ENCODE measurements at places on chromosomes 5 and 9.

- DNase-seq: no peak
Observed at GRCh38 chr5:54717870-54718269, 200.3 kb downstream of the SNX18 start.

- DNase-seq: no peak
Observed at GRCh38 chr5:32275396-32275741, 37.4 kb downstream of the MTMR12 start.

DNA sequence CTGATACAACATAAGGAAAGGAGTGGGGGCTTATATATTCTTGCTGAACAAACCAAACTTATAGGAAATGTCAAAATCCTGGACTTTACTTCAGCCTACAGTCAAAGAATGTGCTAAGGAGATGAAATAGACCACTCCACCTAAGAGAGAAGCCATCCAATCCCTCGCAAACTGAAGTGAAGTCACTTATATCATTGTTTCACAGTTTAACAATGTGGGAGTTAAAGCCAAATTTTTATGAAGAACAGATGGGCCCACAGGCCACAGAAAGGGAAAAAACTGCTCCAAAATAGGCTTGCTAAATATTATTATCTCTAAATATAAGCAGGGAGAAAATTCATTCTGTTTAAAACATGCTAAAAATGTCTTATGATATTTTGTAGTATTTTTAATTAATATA lies 233.3 kb downstream of the GAS1 start:
- DNase-seq: no peak

DNA sequence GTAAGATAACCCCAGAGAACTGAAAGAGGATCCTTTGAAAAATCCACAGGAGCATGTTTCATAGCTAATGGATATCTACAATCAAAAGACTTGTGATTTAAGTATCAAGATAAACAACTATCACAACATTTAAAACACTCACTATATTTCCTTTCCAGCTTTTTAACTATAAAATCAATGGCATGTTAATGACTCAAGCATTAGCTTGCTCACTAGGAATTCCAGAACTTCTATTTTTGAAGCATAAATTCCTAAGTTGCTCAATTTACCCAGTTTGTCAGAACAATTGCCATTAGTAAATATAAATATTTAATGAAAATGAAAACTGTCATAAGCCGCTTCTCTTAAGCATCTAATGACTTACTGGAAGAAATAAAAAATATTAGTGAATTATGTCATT lies 355.3 kb downstream of the PRELID2 start:
- no peak for DNase-seq
